Stimulated activated CD8-positive, alpha-beta memory T cell treated with anti-CD3 and anti-CD28 coated beads, Interleukin-2, amount 100 ng/mL, for 1 hour (primary cell): ENCODE measurements at places on chromosomes 7 and 10.

GRCh38 chr10:125415006-125415633, 254.8 kb upstream of the CTBP2 start:
- no peak for DNase-seq

DNA sequence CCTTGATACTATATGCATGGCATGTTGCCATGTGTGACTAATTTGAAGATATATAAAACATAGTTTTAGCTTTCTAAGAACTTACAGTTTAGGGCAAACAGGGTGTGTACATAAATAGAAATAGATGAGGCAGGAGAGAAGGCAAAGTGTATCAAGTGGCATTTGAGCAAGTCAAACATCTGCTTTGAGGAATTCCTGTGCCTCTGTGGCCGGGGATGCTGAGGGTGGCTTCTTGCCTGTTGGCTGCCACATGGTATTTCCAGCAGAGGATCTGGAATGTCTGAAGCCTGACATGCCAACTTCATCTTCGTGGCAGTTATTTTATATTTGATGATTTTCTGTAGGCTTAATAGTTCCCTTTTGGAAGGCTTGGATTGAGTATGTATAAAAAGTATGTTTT, 6.0 kb downstream of the SSBP1 start:
- DNase-seq, result no peak

DNA sequence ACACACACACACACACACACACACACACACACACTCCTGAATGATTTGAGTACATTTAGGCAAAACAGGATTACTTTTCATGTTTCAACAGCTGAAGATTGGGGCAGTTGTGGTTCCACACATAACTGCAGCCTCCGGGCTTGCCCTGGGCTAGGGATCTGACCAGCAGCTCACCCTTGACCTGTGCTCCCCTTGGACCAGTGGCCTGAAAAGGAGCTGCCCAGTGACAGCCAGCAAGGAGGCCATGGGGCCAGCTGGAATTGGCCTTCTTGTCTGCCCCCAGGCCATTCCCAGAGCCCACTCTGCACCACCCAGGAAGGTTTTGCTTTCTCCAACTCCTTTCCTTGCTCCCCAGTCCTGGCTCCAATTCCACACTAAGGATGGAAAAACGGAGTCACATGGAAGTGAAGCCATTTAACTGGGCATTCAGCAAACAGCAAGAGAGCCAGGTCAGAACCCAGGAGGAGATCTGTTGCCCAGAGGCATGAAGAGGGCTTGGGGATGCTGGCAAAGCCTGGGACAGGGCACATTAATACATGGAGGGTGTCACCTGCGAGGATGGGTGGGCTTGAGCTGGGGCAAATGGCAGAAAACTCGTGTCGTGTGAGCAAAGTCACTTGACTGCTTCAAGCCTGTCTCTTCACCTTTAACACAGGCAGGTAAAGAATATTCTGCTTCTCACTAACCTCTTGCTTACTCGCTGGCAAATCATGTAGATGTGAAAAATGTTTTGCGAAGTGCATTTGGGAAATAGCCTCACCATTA, 61.5 kb upstream of the GDF10 start:
- DNase-seq, result no peak

DNA sequence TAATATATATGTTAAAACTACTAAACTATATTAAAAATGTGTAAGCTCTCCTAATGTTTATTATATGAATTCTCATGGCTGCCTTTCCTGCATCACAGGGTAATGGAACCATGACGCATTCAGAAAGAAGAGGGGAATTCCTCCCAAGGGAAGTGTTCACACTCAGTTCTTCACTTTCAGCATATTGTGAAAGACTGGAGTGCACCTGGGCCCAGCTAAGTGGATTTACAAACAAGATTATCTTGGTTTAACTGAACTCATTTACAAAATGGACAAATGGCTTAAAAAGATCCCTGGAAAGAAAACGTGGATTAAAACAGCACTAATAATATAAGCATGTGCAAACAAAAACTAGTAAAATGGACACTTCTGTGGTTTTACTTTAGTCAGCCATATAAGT, 149.8 kb downstream of the DOCK4 start:
- no peak for DNase-seq

DNA sequence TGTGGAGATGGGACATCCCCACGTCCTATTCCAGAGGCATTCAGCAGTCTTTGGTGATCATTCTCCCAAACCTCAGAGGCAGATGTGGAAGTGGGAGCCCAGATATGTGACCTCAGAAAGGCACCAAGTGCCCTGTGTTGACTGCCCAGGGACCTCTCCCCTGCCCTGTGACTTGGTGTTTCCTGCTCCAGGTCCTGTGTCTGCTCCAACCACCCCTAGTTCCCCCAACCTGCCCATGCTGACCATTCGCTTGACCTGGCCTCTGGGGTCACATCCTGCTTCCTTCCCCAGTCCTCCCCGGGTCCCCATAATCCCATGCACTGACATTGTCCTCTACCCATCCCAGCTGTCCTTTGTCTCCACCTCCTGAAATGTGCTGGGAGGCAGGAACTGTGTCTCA, 7.6 kb downstream of the CYP26A1 start:
- DNase-seq, result no peak

DNA sequence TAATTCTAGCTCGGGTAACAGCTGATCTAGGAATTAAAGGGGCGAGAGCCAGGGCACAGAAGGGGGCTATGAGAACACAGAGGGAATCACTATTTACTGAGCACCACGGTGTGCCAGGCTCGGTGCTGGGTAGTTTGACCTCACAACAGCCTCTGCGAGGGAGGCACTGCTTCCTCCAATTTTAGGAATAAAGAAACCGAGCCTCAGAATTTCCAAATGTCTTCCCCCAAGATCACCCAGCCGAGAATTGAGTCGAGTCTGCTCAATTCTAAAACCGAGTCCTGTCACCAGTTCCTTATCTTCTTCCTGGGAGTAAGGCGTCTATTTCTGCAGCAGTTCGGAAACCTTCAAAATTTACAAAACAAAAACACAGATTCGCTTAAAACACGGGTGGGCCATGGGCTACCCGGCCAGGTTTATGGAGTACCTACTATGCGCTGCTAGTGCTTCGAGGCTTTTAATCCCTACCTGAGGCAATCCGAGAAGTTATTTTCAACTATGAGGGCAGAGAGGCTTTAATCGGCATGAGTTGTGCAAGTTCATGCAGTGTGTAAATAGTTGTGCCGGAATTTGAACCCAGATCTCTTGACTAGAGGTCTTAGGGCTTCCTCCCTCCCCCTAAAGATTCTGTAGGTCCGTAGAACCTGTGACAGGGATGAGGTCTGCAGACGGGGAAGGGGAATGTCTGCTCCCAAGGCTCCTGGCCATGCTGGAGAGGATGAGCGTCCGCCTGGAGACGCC, 872 bp upstream of the HMX2 start:
- DNase-seq, result no peak

DNA sequence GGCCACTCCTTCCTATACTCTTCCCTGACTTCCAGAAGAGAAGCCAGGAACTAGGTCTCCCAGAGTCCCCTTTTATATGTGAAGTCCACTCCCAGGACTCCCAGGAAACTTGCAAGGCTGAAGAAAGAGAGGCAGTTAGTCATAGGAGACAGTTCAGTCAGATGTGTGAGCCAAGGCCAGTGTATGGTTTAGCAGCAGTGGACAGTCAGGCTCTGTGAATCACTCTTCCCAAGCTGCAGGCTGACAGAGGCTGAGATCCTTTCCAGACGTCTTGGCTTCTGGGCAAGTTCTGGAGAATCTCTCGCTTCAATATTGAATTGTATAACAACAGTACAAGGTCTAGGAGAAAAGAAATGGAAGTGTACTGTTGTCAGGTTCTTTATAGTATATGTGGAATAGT, 26.9 kb downstream of the BLVRA start:
- no peak for DNase-seq

GRCh38 chr10:127612-128432, 7.4 kb upstream of the ZMYND11 start:
- no peak for DNase-seq

DNA sequence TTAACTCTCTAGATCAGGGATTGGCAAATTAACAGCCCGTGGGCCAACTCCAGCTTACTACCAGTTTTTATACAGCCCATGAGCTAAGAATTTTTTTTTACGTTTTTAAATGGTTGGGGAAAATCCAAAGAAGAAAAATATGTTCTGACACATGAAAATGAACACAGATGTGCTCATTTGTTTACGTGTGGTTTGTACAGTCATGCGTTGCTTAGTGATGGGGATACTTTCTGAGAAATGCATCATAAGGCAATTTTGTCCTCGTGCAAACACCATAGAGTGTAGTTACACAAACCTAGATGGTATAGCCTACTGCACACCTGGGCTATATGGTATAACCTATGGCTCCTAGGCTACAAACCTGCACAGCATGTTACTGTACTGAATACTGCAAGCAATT, 8.3 kb upstream of the SMKR1 start:
- no peak for DNase-seq

DNA sequence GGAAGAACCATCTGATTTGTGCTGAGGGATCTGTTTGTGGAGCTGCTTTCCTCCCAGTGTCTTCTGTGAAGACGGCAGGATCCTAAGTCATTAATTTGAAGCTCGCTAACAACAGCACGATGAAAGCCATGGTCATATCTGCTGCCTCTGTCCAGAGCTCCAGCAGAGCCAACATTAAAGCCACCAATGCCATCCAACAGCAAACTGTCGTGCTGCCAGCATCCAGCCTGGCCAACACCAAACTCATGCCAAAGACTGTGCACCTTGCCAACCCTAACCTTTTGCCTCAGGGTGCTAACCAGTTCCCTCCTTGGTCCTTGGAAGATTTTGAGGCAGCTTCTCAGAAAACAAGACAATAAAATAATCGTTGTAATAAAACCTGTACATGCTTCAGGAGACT, 36.2 kb downstream of the HTR5A start:
- DNase-seq, result no peak

DNA sequence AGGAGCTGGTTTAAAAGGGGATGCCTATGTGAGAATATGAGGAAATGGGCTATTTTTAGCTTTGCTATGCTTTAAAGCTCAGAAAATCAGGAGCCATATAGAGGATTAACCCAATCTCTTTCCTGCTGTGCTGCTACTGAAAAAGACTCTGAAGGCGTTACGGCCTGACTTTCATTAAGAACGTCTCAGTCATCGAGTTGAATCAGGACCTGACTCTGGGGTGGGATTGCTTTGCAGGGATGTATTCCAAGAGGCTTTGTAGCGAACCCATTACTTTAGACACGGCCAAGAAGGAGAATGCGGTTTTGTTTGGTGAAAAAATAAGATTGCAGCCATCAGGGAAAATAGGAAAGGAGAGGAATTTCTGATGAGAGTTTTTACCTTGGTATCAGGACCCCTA, 426.9 kb downstream of the CCSER2 start:
- no peak for DNase-seq

DNA sequence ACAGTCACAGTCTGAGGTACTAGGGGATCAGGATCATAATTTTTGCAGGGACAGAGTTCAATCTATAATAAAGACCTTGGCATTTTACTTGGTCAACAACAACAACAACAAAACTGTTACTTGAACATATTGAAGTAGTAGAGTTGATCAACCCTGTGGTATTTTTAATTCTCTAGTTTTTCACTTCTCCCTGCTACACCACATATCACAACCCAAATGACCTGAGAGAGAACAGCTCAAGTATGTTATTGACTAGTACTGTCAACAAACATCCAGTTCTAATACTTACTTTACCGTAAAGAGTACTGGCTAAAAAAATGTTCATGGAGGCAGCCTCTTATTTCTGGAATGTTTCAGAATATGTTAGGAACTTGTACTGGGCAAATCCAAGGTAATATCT, 90.5 kb upstream of the FAM3C start:
- DNase-seq, result no peak

DNA sequence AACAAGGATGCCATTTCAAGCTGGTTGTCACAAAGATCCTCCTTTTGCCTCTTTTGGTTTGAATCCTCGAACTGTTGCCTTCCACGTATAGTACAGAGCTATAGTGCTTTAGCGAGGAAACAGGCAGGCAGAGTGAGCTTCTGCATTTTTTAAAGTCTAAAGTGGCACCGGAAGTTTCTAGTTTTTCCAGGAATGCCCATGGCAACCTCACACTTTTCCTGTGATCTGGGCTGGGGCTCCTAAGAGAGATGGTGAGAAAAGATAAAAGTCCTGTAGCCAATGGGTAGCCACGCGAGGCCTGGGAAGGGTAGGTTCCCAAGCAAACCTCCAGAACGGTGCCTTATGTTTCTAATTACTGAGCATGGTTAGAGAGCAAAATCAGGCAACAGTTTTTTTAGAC, 76.7 kb downstream of the CALD1 start:
- DNase-seq, result no peak

GRCh38 chr7:69996121-69996520, 397.8 kb downstream of the AUTS2 start:
- no peak for DNase-seq

- DNase-seq, result no peak
These were observed 933.1 kb upstream of the LRRN3 start for GRCh38 chr7:110157631-110158362.

- DNase-seq, result no peak
These were observed 31.2 kb downstream of the WDR86 start for GRCh38 chr7:151378496-151379192.

DNA sequence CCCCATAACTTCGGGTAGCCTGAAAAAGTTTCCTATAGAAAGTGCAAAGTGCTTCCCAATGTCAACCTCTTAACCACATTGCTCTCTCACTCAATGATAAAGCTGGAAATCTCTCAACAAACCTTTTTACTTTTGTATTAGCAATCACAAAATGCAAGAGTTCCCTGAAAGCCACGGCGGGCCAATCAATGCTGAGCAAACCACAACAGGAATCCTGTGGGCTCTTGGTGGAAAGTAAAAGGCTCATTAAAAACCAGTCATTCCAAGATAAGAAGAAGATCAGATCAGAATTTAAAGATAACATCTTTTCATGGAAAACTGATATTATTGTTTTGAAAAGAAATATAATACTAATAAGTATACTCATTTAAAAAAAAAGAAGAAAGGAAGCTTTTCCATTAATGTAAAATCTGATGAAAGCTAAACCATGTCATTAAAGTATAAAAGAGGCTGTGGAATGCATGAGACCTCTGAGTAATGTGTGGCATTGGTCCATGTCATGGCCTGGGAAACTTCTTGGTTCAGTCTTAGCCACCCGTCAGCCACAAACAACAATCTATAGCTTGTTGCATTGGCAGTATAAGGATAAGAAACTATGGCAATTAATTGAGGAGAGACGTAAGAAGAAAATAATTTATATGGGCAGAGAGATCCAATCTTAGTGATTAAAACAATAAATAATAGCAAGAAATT, 1066.1 kb upstream of the SORCS1 start:
- DNase-seq, result no peak

DNA sequence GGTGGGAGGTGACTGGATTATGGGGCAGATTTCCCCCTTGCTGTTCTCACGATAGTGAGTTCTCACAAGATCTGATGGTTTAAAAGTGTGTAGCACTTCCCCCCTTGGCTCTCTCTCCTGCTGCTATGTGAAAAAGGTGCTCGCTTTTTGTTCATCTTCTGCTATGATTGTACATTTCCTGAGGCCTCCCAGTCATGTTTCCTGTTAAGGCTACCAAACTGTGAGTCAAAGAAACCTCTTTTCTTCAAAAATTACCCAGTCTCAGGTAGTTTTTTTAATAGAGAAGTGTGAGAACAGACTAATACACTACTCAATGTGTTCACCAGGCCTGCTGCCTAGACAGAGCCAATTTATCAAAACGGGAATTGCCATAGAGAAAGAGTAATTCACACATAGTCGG, 49.7 kb downstream of the SDHAF3 start:
- no peak for DNase-seq

GRCh38 chr10:420154-421121, 269.0 kb downstream of the DIP2C start:
- no peak for DNase-seq

GRCh38 chr7:152093717-152094116, 68.2 kb downstream of the GALNT11 start:
- DNase-seq, result no peak

- DNase-seq, result no peak
These were observed 157.5 kb upstream of the KLF14 start for GRCh38 chr7:130891254-130892094.

- no peak for DNase-seq
These were observed 225.9 kb downstream of the TRIL start for GRCh38 chr7:28732071-28732869.
